Hepatocyte (in vitro differentiated cells): ENCODE measurements at places on chromosomes 7 and 10. TPM values are rescaled to one million over a fixed set of nuclear protein-coding genes. Genes with fewer than 3 reads are reported as not detected.
A peak's percentile ranks its signal among the peaks of the same experiment; 100 is the strongest.

GRCh38 chr10:100518761-100519241 is 860 bp downstream of the SEC31B start:
- DNase-seq, result peak; percentile 79

GRCh38 chr10:109920016-109920415 is 3.3 kb downstream of the XPNPEP1 start:
- DNase-seq, result no peak

DNA sequence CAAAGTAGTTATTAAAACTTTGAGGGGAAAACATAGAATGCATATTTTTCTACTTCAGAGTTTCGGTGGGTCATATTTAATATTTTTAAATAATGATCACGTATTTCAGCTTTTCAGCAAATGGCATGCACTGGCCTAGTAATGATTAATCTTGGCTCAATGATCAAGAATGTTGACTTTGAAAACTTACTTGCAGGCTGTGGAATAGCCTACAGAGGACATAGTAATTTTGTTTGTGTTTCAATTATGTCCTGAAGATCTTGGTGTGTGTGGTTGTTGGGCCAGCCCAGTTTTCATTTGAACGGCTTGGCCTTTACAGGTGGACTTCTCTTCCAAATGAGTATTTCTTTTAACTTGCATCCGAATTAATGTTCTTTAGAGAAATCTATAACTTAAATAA is 35.1 kb downstream of the ADD3 start:
- DNase-seq, result no peak

KAT6B gene
- 28.8 and 36.2 TPM in 2 replicates for total RNA-seq
